ENCODE measurements at places on chromosomes 3 and 15. TPM values are rescaled to one million over a fixed set of nuclear protein-coding genes. Genes with fewer than 3 reads are reported as not detected.

The ANKUB1 gene
- not detected for total RNA-seq

The PRR20G gene
- not detected for total RNA-seq

The ZNF80 gene
- not detected for total RNA-seq

DNA sequence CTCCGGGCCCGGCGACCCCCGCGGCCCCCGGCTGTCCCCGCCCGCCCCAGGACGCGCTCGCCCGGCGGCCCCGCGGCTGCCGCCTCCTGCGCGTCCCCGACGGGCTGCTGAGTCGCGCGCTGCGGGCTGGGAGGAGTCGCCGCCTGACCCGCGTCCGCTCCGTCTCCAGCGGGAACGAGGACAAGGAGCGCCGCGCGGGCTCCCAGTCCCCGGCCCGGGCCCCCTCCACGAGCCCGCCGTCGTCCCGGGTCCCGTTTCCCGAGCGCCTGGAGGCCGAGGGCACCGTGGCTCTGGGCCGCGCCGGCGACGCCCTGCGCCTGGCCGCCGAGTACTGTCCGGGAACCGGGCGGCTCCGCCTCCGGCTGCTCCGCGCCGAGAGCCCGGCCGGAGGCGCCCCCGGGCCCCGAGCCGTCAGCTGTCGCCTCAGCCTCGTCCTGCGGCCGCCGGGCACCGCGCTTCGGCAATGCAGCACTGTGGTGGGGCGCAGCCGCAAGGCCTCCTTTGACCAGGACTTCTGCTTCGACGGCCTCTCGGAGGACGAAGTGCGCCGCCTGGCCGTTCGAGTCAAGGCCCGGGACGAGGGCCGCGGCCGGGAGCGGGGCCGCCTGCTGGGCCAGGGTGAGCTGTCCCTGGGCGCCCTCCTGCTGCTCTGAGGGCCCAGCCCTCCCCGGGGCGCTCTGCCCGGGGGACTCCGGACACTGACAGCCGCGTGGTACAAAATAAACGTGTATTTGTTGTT is 1.5 kb downstream of the C2CD4A start:
- H3K4me1 ChIP-seq: no peaks in the 10 kb centered on the region
- no peak overlapping the region for H3K27ac ChIP-seq
- H3K36me3 ChIP-seq: no peaks in the 10 kb centered on the region
- H3K4me3 ChIP-seq: peak overlapping the region; percentile 59

DNA sequence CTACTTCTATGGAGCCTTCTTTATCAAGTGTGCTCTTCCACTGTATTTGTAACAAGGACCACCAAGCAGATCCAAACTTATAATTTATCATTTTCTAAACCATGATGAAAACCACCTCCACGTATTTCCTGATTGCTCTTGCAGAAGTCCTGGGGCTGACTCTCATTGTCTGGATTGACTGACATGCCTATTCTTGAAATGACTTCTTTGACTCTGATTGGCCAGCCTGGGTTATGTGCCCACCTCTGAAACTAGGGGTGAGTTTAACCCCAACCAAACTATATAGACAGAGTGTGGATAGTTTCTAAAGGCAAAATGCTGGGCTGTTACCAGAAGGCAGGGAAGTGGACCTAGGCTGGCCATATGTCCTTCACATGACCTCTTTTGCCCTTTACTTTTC is 12.7 kb downstream of the TMPRSS7 start:
- DNase-seq: no peak
- no peak overlapping the region for H3K27ac ChIP-seq
- no peaks in the 10 kb centered on the region for H3K27me3 ChIP-seq
- H3K36me3 ChIP-seq: no peaks in the 10 kb centered on the region
- no peaks in the 10 kb centered on the region for H3K4me1 ChIP-seq

DNA sequence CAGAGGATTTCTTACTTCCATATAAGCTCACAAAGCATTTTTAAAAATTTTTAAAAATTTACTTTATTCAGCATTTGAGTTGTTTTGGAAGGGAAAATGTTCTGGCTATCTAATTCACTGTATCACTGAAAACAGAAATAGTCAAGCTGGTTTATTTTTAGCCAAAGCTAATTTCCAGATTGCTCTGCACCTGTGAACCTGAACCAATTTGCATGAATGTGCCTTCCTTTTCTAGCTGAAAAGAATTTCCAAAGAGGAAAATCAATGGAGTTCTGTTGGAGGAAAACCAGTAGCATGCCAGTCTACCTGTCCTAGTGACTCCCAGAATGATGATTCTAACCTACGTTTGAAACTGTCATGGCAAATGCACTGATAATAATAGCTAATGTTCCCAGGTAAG is 134.2 kb upstream of the LIPC start:
- H3K36me3 ChIP-seq: no peaks in the 10 kb centered on the region
- H3K4me3 ChIP-seq: no peak overlapping the region
- no peaks in the 10 kb centered on the region for H3K27me3 ChIP-seq
- H3K27ac ChIP-seq: no peak overlapping the region
- no peaks in the 10 kb centered on the region for H3K4me1 ChIP-seq

GRCh38 chr15:63045879-63046278 is 3.3 kb downstream of the TPM1 start:
- H3K27me3 ChIP-seq: no peaks in the 10 kb centered on the region
- no peak for DNase-seq

GRCh38 chr3:37967260-37967881 is 23.2 kb upstream of the VILL start:
- no peaks in the 10 kb centered on the region for H3K4me1 ChIP-seq
- H3K36me3 ChIP-seq: no peaks in the 10 kb centered on the region
- H3K4me3 ChIP-seq: no peak overlapping the region

DNA sequence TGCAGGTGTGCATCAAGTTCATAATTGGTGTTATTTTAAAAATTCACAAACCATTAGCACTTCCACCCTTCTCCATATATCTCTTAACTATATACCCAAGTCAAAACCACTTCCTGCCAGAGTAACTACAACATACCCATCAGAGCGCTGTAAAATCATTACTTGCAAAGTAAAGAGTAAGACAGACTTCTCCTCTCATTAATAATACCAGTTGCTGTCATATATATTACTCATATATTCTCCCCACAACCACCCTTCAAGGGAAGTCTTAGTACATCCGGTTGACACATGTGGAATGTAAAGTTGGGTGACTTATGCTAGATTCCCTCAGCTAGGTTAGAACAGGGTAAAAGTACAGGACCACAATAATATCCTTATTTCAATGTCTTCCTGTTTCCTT is 5.6 kb downstream of the TERC start:
- H3K4me1 ChIP-seq: no peaks in the 10 kb centered on the region
- H3K36me3 ChIP-seq: no peaks in the 10 kb centered on the region
- no peak overlapping the region for H3K27ac ChIP-seq

All from breast epithelium (tissue), 4 donors.